ENCODE measurements at places on chromosomes 11 and 22.

- no peak for DNase-seq
Observed at GRCh38 chr11:66716996-66717395, 12.0 kb downstream of the SPTBN2 start.

GRCh38 chr11:27124514-27125264 is 84.1 kb downstream of the BBOX1 start:
- DNase-seq, result no peak

GRCh38 chr22:38700270-38700788 is 414 bp downstream of the JOSD1 start:
- DNase-seq, result no peak

DNA sequence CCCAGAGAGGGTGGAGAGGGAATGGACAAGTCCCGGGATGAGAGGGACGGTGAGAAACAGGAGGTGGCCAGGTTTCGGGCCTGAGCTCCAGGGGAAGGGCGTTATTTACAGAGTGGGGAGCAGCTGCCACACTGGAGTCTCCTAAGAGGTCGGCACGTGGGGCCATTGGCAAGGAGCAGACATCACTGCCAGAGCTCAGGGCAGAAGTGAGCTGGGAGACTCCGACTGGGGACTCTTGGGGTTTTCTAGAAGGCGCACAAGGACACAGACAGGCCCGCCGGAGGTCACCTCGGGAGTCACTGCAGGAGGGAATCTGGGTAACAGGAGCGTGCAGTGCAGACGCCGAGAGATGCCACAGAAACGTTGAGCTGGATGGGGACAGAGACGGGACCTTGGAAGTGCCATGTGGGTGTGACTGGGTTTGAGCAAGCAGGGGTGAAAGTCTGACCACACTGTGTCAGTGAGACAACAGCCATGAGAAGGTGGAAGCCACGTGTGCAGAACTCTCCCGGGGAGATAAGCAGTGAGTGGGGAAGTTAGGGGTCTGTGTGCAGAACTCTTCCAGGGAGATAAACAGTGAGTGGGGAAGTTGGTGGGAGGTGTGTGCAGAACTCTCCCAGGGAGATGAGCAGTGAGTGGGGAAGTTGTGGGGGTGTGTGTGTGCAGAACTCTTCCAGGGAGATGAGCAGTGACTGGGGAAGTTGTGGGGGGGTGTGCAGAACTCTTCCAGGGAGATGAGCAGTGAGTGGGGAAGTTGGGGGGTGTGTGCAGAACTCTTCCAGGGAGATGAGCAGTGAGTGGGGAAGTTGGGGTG is 187.5 kb downstream of the SHANK2 start:
- DNase-seq, result no peak

DNA sequence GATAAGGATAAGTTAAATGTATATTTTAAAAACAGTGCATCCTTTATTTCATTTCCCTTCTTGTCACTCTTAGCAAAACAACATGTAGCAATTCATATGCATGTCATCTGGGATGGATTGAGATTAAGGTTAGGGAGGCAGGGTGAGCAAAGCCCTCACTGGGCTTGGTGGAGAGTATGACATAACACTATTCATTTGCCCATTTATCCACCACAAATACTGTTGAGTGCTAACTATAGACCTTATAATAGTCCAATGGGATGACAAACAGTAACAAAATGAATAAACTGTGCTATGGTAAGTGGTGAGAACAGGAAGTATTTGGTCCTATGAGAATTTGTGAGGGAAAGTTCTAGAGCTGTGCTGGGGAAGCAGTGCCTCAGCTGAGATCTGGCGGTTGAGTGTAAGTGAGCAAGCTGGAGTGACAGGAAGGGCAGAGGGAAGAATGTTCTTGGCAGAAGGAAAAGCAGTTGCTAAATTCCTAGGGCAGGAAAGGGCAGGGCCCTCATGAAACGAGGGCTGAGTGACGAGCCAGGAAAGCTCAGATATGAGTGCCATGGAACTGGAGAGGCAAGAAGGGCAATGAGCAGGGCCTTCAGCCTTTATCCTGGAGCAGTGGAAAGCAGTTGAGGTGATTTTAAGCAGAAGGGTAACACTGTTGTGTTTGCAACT is 6.7 kb downstream of the HSD17B12 start:
- DNase-seq, result no peak

GRCh38 chr11:57978686-57979531 is 44.8 kb upstream of the OR9Q1 start:
- DNase-seq, result no peak

DNA sequence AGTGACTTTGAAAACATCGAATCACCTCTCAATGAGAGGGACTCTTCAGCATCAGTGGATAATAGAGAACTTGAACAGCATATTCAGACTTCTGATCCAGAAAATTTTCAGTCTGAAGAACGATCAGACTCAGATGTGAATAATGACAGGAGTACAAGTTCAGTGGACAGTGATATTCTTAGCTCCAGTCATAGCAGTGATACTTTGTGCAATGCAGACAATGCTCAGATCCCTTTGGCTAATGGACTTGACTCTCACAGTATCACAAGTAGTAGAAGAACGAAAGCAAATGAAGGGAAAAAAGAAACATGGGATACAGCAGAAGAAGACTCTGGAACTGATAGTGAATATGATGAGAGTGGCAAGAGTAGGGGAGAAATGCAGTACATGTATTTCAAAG is 65.8 kb downstream of the DKK3 start:
- DNase-seq, result no peak

DNA sequence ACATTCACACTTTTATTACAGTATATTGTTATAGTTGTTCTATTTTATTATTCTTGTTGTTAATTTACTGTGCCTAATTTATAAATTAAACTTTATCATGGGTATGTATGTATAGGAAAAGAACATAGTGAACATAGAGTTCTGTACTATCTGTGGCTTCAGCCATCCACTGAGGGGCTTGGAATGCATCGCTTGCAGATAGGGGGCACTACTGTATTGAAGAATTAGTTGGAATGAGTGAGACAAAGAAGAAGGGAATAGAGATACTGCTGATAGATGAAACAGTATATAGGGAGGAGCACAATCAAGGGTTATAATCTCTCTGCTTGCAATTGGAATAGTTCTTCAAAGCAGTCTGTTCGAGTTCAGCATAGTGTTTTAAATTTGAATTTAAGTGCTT is 432.2 kb downstream of the RAB38 start:
- DNase-seq, result no peak

- no peak for DNase-seq
Observed at GRCh38 chr11:25939691-25940090, 392.2 kb upstream of the ANO3 start.

DNA sequence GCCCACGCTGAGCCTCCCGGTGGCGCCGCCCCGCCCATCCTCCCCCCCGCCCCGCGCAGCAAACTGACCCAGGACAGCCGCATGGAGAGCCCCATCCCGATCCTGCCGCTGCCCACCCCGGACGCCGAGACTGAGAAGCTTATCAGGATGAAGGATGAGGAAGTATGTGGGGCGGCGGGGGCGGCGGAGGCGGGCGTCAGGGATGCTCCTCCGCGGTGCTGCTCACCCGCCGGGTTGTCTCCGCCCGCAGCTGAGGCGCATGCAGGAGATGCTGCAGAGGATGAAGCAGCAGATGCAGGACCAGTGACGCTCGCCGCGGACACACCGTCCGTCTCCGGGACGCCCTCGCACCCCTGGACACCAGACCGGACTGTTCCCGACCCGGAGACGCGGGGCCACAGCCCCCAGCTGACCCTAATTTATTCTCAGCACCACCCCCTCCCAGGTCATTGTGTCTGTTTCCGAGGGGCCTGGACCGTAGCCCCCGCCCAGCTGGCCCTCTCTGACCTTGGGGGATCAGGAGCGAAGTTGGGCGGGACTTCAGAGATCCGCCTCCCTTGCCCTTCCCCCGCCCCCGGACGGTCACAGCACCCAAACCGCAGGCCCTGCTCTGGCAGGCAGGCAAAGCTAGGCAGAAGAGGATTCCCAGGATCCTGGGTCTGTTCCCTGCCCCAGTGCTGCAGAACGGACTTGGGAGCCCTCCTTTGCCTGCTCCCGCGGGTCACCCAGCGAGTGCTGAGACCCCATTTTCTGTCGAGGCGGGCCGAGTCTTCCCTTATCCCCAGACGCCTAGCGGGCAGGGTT is 959 bp upstream of the GP1BB start:
- no peak for DNase-seq

DNA sequence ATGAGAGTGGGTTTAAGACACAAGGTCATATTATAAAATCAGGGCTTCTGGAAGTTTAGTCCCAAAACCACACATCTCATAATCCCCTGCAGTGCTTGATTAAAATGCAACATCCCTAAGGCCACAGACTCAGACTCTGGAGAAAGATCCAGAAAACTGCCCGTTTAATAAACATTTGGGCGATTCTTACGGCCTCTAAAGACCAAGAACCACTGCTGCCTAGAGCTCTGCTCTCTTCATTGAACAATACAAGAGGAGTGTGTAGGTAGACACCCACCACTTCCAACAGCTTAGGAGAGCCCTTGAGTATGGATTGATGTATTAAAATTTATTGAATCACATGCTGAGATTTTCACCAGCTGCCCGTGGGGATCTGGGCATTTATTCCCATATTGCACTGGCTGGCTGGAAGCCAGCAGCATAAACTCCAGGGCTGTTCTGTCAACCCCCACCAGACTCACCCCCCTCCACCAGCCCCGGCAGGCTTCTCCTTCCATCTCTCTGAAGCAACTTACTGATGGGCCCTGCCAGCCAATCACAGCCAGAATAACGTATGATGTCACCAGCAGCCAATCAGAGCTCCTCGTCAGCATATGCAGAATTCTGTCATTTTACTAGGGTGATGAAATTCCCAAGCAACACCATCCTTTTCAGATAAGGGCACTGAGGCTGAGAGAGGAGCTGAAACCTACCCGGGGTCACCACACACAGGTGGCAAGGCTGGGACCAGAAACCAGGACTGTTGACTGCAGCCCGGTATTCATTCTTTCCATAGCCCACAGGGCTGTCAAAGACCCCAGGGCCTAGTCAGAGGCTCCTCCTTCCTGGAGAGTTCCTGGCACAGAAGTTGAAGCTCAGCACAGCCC is 749 bp upstream of the BEST1 start:
- no peak for DNase-seq

- DNase-seq, result peak; percentile 24
Observed at GRCh38 chr11:116576526-116576925, 196.3 kb downstream of the BUD13 start.

- no peak for DNase-seq
Observed at GRCh38 chr11:413120-414081, 1.4 kb downstream of the SIGIRR start.

- no peak for DNase-seq
Observed at GRCh38 chr11:1077417-1078119, 2.9 kb downstream of the MUC2 start.

GRCh38 chr22:41998361-41999261 is at the start of gene WBP2NL:
WBP2NL (plus strand) TSS chr22:41998788; CDS start chr22:41998819, 31 bp downstream.
- DNase-seq, result peak; percentile 92

Data from stimulated activated CD8-positive, alpha-beta memory T cell treated with anti-CD3 and anti-CD28 coated beads, Interleukin-4, amount 100 ng/mL, for 48 hours (primary cell).